ENCODE measurements at places on chromosomes 3 and 15. TPM values are rescaled to one million over a fixed set of nuclear protein-coding genes. Genes with fewer than 3 reads are reported as not detected.

CCK gene
- not detected for polyA plus RNA-seq

CYP19A1 gene
- polyA plus RNA-seq = not detected

RBPMS2 gene
- not detected for polyA plus RNA-seq

CELF6 gene
- 0.59 TPM for polyA plus RNA-seq

CD276 gene
- not detected for polyA plus RNA-seq

KNG1 gene
- not detected for polyA plus RNA-seq

PSMA4 gene
- polyA plus RNA-seq = 219 TPM

ALS2CL gene
- 6.2 TPM for polyA plus RNA-seq

All from naive thymus-derived CD4-positive, alpha-beta T cell (primary cell).